Stimulated activated CD4-positive, alpha-beta T cell treated with anti-CD3 and anti-CD28 coated beads, TNF-alpha, amount 100 ng/mL, for 1 hour (primary cell): ENCODE measurements at places on chromosomes 3 and 15.

- DNase-seq = no peak
Observed at GRCh38 chr15:64851503-64851840, 9.8 kb downstream of the PLEKHO2 start.

- DNase-seq = no peak
Observed at GRCh38 chr3:78174821-78175220, 1134.9 kb downstream of the ROBO2 start.

DNA sequence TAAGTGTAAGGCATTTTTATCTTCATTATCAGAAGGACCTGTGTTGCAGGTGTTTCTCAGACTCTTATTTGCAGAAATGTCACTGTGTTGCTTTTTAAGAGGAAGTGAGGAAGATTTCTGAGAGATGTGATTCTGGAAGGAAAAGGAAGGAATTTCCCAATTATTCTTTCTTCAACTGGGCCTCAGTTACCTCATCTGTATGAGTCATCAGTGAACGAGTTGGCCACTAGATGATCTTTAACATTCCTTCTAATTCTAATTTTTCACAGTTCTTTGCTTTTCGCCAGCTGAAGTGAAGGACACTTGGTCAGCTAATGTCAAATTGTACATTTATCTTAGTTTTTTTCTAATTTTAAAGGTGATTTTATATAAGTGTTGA is 28.9 kb downstream of the CLEC3B start:
- DNase-seq = no peak

GRCh38 chr15:38320181-38320580 is 67.5 kb downstream of the SPRED1 start:
- no peak for DNase-seq

DNA sequence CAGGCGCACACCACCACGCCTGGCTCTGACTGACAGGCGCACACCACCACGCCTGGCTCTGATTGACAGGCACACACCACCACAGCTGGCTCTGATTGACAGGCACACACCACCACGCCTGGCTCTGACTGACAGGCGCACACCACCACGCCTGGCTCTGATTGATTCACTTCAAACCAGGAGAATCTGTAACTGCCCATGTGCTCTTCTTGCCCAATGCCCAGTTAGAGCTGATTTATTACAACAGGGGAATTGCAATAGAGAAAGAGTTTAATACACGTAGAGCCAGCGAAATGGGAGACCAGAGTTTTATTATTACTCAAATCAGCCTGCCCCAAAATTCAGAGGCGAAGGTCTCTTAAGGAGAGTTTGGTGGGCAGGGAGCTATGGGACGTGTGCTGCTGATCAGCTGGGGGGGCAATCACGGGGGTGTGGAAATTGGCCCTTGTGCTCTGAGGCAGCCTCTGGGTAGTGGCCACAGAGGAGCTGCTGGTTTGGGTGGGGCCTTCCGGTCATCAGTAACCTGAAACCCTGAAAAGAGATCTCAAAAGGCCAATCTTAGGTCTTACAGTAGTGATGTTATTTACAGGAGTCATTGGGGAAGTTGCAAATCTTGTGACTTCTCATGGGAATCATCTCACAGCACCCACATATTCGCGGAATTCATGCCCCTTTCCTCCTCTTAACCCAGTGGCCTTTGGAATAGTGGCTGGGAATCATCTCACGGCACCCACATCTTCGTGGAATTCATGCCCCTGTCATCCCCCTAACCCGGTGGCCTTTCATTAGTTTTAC is 63.8 kb upstream of the TFRC start:
- no peak for DNase-seq

DNA sequence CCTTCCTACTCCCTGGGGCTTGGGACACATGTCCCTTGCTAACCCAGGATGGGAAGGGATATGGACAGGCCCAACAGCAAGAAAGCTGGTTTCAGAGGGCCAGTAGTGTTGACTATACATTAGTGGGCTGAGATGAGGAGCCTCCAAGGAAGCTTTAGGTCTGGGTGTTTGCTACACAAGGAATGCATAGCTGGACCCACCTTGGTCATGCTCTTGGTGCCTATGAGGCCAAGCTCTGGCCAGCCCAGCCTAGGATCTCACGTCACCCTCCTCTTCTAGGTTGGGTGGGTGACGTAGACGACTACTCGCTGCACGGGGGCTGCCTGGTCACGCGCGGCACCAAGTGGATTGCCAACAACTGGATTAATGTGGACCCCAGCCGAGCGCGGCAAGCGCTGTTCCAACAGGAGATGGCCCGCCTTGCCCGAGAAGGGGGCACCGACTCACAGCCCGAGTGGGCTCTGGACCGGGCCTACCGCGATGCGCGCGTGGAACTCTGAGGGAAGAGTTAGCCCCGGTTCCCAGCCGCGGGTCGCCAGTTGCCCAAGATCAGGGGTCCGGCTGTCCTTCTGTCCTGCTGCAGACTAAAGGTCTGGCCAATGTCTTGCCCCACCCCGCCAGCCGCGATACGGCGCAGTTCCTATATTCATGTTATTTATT is 653 bp upstream of the WDR6 start:
- DNase-seq = no peak

GRCh38 chr15:43911235-43911781 is 84.5 kb downstream of the WDR76 start:
- DNase-seq = no peak

DNA sequence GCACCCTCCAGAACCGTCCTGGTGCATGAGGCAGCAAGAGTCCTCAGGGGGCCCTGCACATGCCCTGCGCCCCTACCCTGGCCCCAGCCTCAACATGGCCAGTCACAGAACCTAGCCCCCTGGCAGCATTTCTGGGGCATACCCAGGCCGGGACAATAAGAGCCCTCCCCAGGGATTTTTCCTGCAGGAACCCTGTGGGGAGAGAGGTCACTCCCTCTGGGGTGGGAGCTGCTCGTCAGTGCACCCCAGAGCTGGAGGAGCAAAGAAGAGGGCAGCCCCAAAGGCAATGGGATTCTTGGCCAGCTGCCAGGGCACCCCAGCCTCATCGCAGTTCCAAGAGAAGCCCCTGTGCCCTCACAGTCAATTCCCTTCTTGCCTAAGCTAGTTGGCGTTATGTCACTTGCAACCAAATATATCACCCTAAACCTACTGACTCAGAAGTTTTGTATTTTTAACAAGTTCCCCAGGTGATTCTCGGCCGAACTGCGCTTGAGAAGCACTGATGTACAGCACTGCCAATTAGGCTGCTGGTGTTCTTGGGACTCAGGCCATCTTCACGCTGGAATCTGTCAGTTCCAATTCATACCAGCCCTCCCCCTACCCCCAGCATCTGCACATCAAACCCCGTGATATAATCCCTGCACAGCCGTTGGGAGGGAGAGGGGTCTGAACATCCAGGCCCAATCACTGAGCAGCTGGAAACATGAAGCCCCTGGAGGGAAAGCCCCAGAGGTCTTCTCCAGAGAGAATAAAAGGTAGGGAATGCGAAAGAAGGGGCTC is 87.5 kb upstream of the PRR20G start:
- DNase-seq = no peak

DNA sequence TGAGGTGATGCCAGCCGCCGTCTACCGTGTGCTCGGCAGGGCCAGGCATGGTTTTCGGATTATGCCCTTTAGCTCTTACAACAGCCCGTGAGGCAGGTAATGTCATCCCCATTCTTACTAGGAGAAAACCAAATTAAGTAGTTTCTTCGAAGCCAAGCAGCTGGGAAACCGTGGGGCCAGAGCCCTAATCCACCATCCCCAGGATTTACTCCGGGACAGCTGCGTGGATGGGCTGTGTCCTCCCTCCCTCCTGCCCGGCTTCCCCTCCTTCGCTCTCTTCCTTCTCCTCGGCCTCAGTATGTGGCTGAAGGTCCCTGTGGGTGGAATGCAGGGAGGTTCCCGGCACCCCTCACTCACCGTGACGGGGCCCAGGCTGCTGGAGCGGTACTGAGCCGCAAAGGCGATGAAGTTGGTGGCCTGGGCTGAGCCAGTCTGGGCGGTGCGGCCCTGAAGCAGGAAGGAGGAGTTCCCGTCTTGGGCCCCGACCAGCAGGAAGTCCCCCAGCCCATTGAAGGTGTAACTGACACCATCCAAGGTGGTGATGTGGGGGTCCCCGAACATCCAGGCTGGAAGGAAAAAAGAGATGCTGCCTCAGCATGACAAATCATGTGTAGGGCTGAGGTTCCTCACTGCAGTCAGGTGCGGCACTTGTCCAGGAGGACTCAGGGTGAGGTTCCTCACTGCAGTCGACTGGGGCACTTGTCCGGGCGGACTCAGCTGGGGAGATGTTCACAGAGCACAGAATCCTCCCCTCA is 42.5 kb downstream of the MUC20 start:
- DNase-seq = no peak

GRCh38 chr3:129445471-129445870 is 5.4 kb downstream of the IFT122 start:
- DNase-seq = no peak

DNA sequence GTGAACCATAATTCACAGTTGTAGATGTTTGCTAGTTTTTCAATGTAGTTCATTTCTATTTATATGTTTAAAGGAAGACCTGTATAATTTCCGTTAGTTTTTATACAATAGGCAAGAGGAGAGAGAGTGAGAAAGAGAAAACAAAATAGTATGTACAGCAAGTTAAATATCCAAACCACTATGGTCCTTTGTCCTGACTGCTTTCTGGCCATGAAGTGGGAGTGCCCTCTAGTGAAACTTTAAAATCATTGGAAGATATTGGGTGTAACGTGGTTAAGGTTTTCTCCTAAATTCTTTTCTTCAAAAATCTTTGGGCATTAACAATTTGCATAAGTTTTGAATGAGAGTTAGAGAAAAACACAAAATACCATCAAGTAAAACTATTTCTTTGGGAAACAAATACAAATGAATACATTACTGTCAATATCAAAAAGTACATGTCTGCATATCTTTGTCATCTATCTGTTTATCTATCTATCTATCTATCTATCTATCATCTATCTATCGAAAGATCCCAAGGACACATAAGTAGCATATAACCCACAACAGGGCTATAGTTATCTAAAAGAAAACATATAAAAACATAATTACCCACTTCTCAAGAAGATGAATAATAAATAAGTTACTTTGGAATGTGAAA is 534.6 kb upstream of the ATP11B start:
- no peak for DNase-seq

DNA sequence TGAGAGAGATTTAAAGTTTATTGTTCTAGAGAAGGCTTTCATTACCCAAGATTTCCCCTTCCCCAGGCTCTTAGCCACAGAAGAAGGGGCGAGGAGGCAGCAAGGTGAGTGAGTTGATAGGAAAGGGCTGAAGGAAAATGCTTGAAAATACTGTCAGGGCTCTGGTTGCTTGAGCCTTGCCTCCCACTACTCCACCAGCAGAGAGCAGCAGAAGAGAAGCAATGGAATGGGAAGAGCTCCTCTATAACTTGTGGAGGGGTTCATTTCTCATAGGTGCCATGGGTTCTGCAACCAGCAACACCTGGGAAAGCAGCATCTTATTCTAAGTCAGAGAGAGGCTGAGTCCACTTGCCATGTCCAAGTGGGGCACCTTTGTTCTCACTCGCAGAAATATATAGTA is 184.0 kb upstream of the CNTN6 start:
- DNase-seq = no peak

DNA sequence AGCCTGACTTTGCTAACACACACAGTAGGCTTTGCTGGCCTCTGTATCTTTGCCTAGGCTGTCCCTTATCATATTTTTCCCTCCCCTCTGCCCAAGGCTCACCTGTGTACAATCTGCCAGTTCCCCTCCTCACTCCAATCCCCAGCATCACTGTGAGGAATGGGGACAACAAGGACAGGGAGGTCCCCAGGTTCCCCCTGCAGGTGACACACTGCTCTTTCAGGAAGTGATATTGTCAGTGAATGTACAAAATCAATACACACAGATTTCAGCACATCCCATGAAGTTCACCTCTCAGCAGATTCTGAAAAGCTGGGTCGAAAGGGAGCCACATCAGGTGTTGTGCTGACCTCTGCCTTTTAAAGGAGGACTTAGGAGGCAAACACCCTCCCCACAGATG is 177.5 kb downstream of the RAB11A start:
- no peak for DNase-seq

- DNase-seq = no peak
Observed at GRCh38 chr3:73502609-73503583, 121.8 kb downstream of the PDZRN3 start.
